ENCODE measurements at places on chromosomes 16 and 17. TPM values are rescaled to one million over a fixed set of nuclear protein-coding genes. Genes with fewer than 3 reads are reported as not detected.

Gene FAM83G
- 50.9 TPM for total RNA-seq

DNA sequence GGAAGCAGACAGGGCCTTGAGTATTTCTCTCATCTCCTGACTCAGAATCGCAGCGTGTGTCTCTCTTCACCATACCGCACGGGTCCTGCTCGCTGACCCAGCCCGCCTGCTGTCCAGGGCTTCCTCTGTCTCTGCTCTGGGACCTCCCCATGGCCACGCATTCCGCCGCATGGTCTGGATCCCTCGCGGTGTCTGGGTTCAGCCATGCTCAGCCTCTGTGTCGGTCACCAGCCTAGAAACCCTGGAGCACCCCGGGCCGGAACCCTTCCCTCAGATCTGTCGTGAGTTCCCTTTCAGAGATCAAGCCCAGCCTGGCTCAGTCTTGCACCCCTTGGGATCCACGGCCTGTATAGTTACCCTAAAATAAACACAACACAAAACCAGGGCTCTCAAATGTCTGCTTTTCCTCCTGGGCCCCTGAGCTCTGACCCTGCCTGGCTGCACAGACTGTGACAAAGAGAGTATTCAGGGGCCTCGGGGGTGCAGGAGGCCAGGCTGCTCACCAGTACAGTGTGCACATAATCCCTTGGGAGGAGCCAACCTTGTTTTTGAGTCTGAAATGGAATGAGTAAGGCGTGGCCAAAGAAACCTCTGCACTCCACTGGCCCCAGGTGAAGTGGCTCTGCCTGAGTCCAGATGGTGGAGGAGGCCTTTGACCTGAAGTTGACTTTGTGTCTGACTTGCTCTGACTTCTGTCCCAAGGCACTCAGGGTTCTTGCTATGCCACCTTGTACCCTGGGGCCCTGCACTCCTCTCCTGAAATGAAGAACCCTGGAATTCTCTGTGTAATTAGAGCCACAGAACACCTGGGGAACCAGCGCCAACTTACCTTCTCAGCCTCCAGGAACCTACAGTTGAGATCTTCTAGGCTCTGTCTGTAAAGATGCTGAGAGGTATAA, 5.8 kb upstream of the SPIRE2 start:
- no peak overlapping the region for H3K4me3 ChIP-seq
- peaks cover 23% of the 10 kb centered on the region for H3K4me1 ChIP-seq
- no peak overlapping the region for H3K27ac ChIP-seq

DNA sequence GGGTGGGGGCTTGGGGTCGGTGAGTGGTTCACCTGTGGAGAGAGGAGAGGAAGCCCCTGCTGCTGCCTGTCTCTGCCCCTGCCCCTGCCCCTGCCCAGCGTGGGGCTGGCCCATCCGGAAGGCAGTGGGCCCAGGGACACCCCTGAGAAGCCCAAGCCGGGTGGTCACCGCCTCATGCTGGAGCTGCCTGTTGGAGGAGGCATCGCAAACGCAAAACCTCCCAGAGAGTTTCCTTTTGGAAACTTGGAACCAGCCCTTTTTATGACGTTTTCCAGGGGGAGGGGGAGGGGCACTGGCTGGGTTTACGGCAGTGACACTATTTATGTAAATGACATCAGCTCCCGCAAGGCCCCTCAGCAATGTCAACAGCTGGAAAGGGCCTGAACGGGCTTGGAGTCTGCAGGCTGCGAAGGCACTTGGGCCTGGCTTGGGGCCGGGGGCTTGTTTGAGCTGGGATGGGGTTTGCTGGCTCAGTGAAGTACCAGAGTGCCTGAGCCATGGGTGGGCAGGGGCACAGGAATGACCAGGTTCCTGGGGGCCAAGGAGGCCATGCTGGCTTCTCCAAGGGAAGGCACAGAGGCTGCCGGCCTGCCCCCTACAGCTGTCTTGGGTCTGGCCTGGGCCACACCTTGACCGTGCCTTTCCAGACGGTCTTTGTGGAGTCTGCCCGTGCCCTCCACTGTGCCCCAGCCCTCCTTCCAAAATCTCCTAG, 219.5 kb downstream of the NTN1 start:
- no peaks in the 10 kb centered on the region for H3K27me3 ChIP-seq
- peak; percentile 93 for DNase-seq
- H3K4me3 ChIP-seq = peak overlapping the region; percentile 50
- H3K4me1 ChIP-seq = peaks cover 73% of the 10 kb centered on the region

Gene FBXW10B
- total RNA-seq = not detected

- H3K27me3 ChIP-seq = no peaks in the 10 kb centered on the region
- DNase-seq = no peak
- H3K36me3 ChIP-seq = no peaks in the 10 kb centered on the region
- H3K27ac ChIP-seq = no peak overlapping the region
- peaks cover 13% of the 10 kb centered on the region for H3K4me1 ChIP-seq
Measured at GRCh38 chr16:3938471-3938842, 57.9 kb upstream of the CREBBP start.

DNA sequence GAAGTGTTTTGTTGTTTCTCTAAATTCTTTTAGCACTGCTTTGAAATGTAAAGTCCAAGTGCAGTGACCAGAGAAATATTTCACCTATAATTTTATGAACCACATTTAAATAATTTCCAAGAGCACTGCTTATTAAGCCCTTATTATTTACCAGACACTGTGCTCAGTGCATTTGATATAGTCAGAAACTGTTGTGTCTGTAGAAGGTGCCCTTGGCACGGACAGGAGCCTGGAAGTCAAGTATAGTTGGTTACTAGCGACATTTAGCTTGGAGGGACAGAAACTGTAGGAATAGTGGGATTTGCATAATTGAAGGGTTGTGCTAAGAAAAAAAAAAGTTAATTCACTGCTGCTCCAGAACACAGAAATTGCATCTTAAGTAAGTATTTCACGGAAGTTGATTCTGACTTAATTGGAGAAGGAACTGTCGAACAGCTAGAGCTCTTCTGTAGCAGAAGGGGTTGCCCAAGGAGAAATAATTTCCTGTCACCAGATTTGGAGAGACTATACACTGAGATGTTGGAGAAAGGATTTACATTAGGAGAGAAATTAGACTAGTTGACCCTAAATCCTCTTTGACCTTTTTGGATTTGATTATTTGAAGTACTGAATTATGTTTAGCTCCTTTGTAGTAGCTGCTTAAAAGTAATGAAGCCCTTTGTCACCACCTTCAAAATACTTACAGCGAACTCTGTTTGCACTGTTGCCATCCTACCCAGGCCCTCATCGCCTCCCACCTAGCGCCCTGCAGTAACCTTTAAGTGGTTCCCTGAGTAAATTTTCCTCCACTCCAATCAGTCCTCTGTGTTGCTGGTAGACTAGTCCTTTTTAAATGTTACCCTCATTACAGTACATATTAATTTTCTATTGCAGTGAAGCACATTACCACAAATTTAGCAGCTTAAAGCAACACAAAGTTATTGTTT, 25.6 kb downstream of the COX10 start:
- H3K27me3 ChIP-seq = no peaks in the 10 kb centered on the region
- H3K4me1 ChIP-seq = no peaks in the 10 kb centered on the region
- H3K36me3 ChIP-seq = no peaks in the 10 kb centered on the region
- no peak for DNase-seq

Gene SP6
- 2.7 TPM for total RNA-seq

Gene MYO15B
- total RNA-seq = 29.3 TPM

Gene TM4SF5
- not detected for total RNA-seq

Gene VEZF1
- 65.9 TPM for total RNA-seq

DNA sequence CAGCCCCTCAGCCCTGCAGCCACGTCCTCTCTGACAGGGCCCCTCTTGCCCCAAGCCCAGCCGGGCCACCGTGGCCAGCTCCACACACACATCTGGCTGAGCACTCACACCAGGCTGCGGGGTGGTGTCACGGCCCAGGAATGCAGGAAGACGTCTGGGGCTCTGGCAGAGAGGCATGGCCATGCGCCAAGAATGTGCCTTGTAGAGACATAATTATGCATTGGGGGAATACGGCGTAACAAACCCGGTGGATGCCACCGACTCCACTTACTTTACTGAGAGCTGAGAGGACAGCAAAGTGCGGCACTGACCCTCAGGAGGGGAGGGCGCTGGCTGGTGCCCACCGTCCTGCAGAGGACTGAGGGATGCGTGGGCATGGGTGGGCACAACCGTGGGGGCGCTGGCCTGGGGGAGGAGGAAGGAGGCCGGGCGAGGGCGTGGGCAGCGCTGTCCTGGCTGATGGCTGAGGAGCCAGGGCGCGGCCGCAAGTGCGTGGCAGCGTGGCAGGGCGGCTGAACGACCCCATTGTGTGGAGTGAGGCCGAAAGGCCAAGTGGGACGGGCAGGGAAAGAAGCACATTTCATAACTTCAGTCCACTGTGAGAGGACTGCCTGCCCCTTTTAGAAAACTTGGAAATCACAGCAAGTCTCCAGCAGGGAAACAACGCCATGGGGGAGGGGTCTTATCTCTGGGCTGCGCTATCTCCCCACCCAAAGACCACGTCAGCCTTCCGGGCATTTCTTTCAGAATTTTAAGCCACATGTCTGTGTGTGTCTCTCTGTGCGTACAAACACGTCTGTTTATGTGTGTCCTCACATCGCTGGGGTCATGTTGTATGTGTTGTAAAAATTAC, 30.6 kb downstream of the METRNL start:
- peaks cover 33% of the 10 kb centered on the region for H3K4me1 ChIP-seq
- peak; percentile 98 for DNase-seq
- peak overlapping the region; percentile 44 for H3K4me3 ChIP-seq

DNA sequence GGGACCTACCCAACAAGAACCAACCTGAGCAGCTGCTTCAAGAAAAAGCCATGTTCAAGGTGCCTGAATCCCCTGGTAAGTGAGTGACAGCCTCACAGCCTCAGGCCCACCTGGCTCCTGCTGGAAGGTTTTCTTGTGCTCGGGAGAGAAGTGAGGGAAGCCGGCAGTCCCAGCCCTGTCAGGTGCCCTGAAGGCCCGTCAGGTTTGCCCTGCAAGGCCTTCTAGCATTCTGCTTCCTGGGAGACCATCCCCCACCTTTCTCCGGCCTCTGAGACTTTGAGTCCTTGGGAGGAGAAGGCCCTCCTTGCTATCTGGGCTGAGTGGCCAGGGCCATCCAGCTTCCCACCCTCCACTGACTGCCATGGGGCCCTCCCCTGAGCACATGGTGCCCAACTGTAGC, 166.7 kb upstream of the ZNF267 start:
- H3K4me3 ChIP-seq = no peak overlapping the region
- H3K27me3 ChIP-seq = no peaks in the 10 kb centered on the region
- peaks cover 38% of the 10 kb centered on the region for H3K36me3 ChIP-seq
- no peak overlapping the region for H3K27ac ChIP-seq
- H3K4me1 ChIP-seq = no peaks in the 10 kb centered on the region
- no peak for DNase-seq

- H3K27ac ChIP-seq = peak overlapping the region; percentile 76
- no peak overlapping the region for H3K4me3 ChIP-seq
- H3K4me1 ChIP-seq = peaks cover 15% of the 10 kb centered on the region
Measured at GRCh38 chr17:38693700-38694329, 11.3 kb upstream of the MLLT6 start.

- H3K27ac ChIP-seq = peak overlapping the region; percentile 97
- no peak for DNase-seq
- peaks cover 43% of the 10 kb centered on the region for H3K4me1 ChIP-seq
- peak overlapping the region; percentile 84 for H3K4me3 ChIP-seq
Measured at GRCh38 chr16:87392821-87393679, 914 bp downstream of the MAP1LC3B start.

Gene MT1E
- 210 TPM for total RNA-seq

Gene HAGHL
- 9.6 TPM for total RNA-seq

DNA sequence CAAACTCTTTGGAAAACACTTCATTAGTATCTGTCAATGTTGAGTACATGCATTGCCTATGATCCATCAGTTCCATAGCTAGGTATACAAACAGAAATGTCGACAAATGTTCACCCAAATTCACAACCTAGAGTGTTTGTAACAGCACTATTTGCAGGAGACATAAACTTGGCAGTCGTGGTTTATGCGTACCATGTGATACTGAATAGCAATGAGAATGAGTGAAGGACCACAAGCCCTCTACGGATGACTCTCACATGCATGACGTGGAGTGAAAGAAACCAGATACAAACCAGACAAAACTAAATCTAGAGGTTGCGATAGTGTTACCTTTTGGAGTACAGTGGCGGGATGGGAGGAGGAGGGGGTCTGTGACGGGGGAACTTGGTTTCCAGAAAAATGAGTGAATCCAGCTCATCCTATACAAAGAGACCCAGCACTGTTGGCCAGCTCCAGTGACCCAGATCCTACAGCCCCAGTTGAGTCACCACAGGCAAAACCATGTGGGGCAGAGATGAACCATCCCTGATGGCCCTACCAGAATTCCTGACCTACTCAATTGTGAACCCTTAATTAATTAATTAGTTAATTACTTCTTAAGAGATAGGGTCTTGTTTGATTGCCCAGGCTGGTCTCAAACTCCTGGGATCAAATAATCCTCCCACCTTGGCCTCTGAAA, 15.9 kb upstream of the ULK2 start:
- no peaks in the 10 kb centered on the region for H3K36me3 ChIP-seq
- no peak overlapping the region for H3K4me3 ChIP-seq
- DNase-seq = no peak
- H3K27me3 ChIP-seq = no peaks in the 10 kb centered on the region

DNA sequence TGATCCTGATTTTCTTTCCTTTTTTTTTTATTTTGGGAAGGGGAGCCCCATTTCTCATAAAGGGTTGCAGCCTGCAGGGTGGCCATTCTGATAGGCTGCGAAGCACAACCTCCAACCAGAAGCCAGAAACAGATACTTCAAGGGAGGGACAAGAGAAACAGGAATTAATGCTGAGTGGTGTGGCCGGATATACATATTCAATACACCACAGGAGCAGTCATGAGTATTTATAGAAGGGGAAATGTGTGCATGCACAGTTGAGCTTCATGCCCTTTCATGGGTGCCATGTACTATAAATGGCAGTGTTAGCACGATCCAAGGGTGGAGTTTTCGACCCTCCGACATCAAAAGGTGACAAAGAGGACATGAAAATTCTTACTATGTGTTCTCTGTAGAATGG, 320.8 kb downstream of the CBLN1 start:
- H3K27me3 ChIP-seq = no peaks in the 10 kb centered on the region
- DNase-seq = no peak
- no peak overlapping the region for H3K27ac ChIP-seq
- no peaks in the 10 kb centered on the region for H3K36me3 ChIP-seq
- no peak overlapping the region for H3K4me3 ChIP-seq

DNA sequence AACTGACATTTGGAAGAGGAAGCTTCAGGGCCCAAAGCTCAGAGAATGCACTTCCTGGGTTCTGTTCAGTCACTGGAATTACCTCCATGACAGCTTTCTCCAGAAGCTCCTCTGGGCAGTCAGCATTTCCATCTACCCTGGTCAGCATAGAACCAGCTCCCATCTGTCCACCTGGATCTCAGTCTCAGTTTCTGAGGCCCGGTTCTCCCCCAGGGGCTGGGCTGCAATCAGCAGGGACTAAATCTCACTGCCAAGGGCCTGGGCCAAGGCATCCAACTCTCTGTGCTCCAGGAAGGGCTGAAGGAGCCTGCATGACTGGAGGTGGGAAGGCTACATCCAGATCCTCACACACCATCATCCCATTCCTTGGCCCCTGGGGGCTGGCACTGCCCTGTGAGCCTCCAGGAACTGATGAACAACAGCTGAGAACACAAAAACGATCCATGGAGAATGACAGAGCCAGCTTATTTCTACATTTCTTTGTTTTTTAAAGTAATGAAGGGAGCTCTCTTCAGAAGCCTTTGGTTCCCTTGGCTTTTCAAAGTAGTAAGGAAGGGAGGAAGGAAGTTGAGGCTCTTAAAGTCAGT, 66.3 kb upstream of the MRTFB start:
- H3K4me1 ChIP-seq = no peaks in the 10 kb centered on the region
- H3K27ac ChIP-seq = peak overlapping the region; percentile 77
- no peak overlapping the region for H3K4me3 ChIP-seq
- H3K36me3 ChIP-seq = no peaks in the 10 kb centered on the region
- no peaks in the 10 kb centered on the region for H3K27me3 ChIP-seq
